ENCODE measurements at places on chromosomes 3 and 15.

GRCh38 chr15:88401996-88402656 lies 65.1 kb downstream of the MRPL46 start:
- no peak for DNase-seq

GRCh38 chr15:56919609-56920366 lies 1.3 kb downstream of the TCF12 start:
- peak; percentile 10 for DNase-seq

DNA sequence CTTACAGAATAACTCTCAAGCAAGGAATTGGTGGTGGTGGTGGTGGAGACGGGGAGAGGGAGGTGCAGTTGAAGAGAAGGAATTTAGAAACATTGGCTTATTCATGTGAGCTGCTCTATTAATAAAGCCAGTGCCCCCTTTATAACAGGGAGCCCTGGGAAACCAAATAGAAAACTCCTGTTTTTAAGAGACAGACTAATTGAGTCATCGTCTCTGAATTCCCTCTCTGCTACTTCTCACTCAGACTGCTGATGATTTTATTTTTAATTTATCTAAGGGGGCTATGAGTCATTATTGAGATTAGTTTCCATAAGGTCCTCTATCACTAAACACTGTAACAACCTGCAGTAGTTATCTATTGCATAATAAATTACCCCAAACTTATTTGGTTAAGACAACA lies 145.9 kb upstream of the GALNT15 start:
- no peak for DNase-seq

DNA sequence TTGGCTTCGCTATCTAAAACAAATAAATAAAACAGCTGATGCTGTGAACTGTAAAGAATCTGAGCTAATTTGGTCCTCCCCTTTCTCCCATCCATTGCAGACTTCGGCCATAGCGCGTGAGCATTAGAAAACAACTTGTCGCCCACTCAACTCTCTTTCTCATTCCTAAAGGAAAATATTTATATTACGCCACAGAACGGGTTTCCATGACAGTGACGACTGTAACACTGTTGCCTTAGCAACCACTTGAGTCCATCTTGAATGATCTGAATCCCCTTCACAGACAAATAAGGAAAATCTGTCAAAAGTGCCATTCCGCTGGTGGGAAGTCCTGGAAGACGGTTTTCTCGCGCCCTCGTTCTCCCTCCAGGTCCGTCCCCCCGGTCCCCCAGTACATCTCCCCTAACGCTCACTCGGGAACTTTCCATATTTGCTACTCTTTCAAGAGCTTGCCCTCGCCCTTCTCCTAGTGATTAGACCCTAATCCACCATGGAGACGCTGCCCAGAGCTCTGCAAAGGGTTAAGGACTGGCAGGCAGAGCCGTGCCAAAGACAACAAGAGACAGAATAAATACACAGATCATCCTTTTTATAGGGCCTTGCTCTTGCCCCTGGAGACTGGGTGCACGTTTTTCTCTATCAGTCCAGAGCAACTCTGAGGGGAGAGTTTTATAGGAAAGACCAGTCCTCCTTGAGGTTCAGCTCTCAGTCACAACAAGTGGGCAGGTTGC lies 50.5 kb downstream of the CRYGS start:
- no peak for DNase-seq

DNA sequence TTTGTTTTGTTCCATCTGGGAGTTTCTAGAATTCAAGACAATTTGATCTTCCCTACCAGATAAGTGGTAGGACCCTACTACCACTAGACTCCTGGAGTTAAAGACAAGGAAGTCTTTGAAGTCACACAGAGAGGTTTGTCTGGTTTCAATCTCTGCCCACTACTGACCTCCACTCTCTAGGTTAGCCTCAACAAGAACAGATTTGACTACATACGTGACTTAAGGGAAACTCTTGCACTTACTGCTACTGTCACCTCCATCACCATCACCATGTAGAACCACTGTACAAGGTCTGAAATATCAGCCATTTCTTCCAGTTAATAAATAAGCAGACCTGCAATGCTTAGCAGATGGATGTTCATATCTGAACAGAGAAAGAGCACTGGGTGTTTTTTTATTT lies 148.3 kb upstream of the ARHGEF26 start:
- DNase-seq, result no peak

- DNase-seq, result no peak
Measured at GRCh38 chr15:66261056-66261455, 7.5 kb upstream of the MEGF11 start.

DNA sequence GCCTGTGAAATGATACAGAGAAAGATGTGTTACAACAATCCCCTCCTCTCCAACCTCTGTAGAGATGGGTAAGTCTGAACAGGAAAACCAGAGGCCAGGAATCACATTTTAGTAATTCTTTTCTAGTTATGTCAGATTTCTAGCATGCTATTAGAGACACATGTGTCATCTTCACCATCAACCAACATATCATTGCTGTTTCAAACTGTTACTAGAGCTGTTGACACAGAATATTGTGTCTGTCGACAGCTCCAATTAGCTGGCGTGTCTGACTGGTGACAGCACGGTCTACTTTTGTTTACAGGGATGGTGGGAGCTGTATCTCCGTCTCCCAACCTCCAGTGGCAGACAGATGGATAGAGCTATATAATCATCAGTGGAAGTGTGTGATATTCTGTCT lies 393.2 kb downstream of the SOX2 start:
- no peak for DNase-seq

DNA sequence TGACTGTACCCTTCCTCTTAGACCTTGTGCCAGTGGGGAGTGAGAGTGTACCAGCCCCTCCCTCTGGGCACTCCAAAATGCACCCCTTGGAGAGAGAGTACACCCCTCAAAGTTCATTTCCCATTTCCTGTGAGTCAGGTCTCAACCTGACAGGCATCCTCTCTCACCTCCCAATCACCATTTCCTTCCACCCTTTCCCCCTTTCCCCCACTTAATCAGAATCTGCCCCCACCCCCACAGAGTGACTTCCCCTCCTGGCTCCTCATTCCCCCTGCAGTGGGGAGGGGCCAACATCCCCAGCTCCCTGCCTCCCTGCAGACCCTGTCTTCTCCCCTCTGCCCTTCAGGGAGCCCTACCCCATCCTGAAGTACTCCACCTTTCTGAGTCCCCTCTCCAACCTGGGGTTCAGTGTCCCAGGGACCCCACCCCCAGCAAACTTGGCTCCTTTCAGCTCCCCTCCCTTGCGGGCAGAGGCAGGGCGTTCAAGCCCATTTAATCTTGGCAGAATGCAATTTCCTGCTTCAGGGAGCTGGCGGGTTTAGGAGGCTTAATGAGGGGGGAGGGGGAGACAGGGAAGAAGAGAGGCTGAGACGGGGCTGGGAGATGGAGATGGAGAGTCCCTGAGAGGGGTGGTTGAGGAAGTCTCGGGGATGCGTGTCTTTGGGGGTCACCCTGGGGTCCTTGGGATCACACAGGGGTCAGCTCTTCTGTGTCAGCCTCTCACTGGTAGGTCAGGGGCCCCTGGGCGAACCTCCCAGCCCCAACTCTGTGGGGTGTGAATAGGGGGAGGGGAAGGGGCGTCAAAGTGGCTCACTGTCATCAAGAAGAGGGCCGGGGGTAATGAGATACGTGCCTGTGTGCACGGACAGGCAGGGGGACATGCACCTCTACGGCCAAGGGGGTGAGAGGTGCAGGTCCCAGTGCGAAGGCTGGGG lies 16.6 kb upstream of the SEMA3F start:
- DNase-seq, result no peak

DNA sequence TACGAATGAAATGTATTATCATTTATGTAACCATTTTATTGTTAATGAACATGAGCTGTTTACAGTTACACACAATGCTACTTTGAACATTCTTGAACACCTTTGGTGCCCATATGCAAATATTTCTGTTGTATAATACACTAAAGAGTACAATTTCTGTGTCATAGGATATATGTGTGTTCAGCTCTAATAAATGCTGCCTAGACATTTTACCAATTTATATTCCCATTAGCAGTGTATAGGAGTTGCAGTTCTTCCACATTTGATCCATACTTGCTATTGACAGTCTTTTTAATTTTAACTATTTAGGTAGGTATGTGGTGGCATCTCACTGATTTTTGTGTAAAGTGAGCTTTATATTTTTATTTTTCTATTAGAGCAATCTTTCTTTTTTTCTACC lies 331.8 kb downstream of the ZIC1 start:
- no peak for DNase-seq

GRCh38 chr3:19877656-19878055 lies 56.4 kb downstream of the EFHB start:
- DNase-seq, result no peak

- DNase-seq, result peak; percentile 19
Measured at GRCh38 chr15:80152896-80153876, at the start of gene FAH. Gene FAH (plus strand): TSS chr15:80152999. CDS start chr15:80153055, 56 bp downstream.

DNA sequence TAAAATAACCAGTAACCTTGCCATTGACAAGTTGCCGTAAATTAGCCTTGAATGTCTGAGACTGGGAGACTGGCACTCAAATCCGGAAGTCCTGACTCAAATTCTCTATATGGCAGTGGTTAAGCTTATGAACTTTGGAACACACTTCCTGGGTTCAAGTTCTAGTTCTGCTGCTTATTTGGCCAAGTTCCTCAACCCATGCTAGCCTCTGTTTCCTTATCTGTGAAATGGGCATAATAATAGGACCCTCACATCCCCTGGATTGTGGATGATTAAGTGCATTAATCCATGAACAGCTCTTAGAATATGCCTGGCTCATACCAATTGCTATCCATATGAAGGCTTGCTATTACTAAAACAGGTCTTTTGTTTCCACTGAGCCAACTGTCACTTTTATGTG lies 311.5 kb downstream of the EDEM1 start:
- DNase-seq, result no peak

GRCh38 chr3:81968658-81969057 lies 207.2 kb upstream of the GBE1 start:
- DNase-seq, result no peak

DNA sequence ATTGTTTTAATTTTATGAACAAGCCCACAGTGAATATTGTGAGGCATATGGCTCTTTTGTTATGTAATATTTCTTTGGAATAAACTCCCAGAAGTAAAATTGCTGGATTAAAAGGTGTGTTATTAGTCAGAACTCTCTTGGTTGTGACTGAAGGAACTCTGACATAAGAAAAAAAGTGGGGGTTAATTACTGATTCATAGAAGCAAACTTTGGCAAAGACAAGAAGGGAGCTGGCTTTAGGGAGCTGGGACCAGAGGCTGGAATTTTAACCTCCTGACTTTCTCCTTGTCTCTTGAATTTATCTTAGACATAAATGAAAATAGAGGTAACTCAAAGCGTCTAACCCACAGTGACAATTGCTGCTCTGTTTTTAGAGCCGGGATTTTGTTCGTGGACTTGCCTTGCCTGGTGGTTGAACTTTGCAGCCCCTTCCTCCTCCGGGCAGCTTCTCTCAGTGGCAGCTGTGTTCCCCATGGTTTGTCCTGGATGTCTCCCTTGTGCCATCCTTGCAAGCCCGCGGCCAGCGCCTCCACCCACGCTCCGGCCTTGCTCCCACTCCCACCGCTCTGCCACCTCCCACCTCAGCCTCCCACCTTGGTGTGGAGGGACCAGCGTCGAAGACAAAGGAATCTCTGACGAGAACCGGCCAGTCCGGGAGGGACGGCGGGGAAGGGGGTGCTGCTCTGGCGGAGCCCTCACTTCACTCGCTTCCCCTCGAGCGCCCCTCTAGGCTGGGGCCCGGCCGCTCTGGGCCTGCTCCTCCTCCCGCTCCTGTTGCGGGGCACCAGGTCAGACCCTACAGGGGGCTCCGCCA lies 28.0 kb downstream of the ARHGAP31 start:
- no peak for DNase-seq

GRCh38 chr3:31392568-31392967 lies 140.2 kb upstream of the STT3B start:
- DNase-seq, result no peak
